ENCODE measurements at places on chromosomes 3 and 15. TPM values are rescaled to one million over a fixed set of nuclear protein-coding genes. Genes with fewer than 3 reads are reported as not detected.

DNA sequence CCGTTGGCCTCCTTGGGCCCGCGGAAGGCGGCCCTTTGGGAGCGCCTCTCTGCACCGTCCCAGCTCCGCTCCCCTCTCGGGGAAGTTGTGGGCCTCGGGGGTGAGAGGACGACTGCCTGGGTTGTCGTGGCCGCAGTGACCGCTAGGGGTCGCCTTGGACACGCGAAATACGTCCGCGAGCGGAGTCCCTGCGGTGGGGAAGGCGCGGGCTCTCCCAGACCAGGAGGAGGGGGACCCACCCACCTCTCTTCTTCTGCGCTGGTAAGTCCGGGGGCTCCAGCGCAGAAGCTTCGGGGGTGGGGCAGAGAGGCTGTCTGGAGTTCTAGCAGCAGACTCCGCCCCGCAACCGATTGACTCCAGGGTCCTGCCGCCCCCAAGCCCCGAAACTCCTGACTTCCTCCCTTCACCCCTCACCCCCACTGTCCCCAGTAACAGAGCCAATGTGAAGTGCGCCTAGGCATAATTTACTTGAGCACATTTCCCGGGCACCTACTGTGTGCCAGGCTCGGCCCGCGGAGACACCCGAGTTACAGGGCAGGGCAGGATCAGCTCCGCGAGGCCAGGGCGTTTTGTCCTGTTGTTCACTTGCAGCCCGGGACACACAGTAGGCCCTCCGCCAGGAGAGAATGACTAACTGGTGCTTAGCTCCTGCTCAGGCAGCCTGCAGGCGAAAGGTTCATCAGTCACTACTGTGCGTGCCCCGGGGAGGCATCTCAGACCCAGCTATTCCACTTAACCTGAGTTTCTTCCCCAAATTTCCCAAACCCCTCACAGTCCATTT is 32.8 kb downstream of the DNASE1L3 start:
- peak; percentile 58 for DNase-seq

- DNase-seq = no peak
Measured at GRCh38 chr3:16319723-16320122, 54.7 kb downstream of the OXNAD1 start.

Gene MST1R
- total RNA-seq = 0.13 TPM

GRCh38 chr3:43747641-43748040 is 56.9 kb downstream of the ABHD5 start:
- peak; percentile 48 for DNase-seq

Gene STAB1
- total RNA-seq = 330 TPM

DNA sequence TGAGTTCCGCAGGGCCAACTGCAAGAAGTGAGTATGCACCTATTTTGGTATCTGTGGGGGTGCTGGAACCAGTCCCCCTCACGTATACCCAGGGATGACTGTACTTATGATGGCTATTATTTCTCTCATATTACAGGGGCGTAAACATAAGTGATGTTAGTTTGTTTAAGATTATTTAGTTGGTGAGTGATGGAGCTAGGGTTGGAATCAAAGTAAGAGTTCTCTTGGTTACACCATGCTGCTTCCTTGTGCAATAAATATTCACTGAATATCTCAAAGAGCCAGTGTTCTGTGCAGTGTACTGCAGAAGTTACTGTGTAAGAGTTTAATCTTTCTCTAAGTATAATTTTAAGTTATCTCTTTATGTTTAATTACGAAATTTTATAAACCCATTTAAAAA is 12.8 kb upstream of the UTS2B start:
- DNase-seq = no peak

GRCh38 chr3:117117188-117117936 is 407.8 kb downstream of the TUSC7 start:
- no peak for DNase-seq

Gene LSMEM2
- not detected for total RNA-seq

DNA sequence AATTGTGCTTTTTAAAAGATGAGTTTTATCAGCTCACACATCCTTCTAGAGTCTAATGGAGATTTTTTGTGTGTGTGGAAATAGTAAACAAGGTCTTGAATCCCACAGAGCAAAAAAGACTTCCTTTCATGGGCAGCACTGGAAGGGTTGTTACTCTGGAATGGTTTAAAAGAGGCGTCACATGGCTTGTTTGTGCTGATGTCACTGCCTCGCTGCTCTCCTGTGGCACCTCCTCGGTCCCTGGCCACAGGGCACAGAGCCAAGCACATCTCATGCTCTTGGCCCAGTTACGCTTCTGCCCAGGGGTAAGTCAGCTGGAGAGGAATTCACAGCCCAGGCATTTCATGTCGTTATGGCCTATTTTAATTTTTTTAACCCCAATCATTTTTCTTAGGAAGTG is 53.2 kb downstream of the PGPEP1L start:
- peak; percentile 78 for DNase-seq

GRCh38 chr3:43534675-43535074 is 87.1 kb downstream of the ANO10 start:
- DNase-seq = no peak

Gene PRKAR2A
- 31.2 TPM for total RNA-seq

Gene TMEM266
- total RNA-seq = not detected

GRCh38 chr3:196712514-196713413 is 587 bp downstream of the PIGX start:
- DNase-seq = no peak

Gene GABRB3
- total RNA-seq = 0.13 TPM

GRCh38 chr15:63246691-63247469 is 30.5 kb upstream of the APH1B start:
- no peak for DNase-seq

DNA sequence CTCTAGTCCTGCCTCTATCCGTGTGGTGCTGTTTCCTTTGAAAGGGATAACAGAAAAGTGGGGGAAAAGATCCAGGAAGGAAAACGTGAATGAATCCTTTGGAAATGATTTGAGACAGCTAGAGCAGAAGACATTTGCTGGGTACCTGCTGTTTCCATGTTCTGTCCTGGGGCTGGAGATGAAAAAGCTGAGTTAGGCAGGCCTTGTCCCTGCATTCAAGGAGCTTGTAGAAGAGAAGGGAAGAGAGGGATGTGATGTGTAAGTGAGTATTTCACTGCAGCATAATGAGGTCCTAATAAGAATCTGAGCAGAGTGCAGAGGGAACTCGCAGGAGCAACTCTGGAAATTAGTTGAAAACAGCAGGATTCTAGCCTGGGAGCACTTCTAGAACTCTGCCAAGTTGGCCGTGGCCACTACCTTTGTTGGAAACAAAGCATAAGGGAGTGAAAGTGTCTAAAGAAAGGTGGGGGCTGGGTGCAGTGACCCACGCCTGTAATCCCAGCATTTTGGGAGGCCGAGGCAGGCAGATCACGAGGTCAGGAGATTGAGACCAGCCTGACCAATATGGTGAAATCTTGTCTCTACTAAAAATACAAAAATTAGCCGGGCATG is 13.8 kb upstream of the SEMA4B start:
- DNase-seq = no peak

DNA sequence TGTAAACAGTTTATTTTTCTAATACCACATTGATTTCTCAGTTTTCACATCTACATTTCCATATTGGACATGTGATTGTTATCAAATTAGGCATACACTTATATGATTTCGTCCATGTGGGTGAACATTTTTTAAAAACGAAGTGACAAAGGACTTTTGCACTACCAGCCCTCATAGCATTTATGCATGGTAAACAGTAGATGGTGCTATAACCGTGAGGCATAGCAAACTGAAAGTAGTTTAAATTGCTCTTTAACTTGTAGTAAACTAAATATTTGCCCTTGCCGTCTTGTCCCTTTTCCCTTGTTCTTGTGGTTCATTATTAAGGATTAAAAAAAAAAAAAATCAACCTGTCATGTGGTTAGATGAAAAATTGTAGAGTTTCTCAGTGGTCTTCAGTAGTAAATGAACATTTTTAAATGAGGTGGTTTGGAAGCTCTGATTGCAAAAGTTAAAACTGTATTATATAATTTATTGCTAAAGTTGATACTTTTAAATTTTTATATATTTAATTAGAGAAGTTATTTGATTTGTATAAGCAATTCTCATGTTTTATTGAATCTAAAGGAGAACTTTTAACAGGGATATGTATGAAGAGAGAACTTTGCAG is 24.0 kb downstream of the STX19 start:
- peak; percentile 74 for DNase-seq

- peak; percentile 4 for DNase-seq
Measured at GRCh38 chr3:138172625-138173024, 2.1 kb downstream of the DBR1 start.

Gene SRP14
- 163 TPM for total RNA-seq

GRCh38 chr3:110773413-110773954 is 298.1 kb upstream of the NECTIN3 start:
- DNase-seq = no peak

GRCh38 chr3:66532160-66532587 is 31.4 kb upstream of the LRIG1 start:
- DNase-seq = no peak

- peak; percentile 95 for DNase-seq
Measured at GRCh38 chr15:52115598-52116427, 3.2 kb upstream of the BCL2L10 start.

Gene LMAN1L
- not detected for total RNA-seq

Gene ROPN1
- not detected for total RNA-seq

- DNase-seq = no peak
Measured at GRCh38 chr3:10774825-10775224, 41.2 kb upstream of the SLC6A11 start.

Gene SI
- not detected for total RNA-seq

DNA sequence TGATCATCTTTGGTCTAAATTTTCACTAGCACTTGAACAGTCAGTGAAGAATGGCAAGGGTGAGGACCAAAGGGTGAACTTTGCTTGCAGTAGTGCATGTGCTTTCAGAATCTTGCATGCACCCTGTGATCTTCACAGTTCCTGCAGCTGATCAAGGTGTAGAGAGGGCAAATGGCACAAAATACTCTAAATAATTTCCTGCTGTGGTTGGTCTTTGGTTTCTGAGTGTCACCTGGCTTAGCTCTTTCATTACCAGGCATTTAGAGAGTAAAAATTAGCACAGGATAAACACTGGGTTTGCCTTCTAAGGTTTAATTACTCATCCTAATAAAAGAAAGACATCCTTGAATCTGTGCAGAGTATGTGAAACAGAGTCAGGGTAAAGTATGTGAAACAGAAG is 11.4 kb downstream of the TIPARP start:
- DNase-seq = no peak

GRCh38 chr3:142237891-142238290 is 12.5 kb upstream of the GK5 start:
- DNase-seq = no peak

GRCh38 chr3:32885283-32885901 is 66.1 kb upstream of the CCR4 start:
- DNase-seq = no peak

- no peak for DNase-seq
Measured at GRCh38 chr15:42082823-42083604, 11.3 kb downstream of the PLA2G4D start.

- DNase-seq = peak; percentile 72
Measured at GRCh38 chr3:70716832-70717231, 404.4 kb upstream of the MDFIC2 start.

DNA sequence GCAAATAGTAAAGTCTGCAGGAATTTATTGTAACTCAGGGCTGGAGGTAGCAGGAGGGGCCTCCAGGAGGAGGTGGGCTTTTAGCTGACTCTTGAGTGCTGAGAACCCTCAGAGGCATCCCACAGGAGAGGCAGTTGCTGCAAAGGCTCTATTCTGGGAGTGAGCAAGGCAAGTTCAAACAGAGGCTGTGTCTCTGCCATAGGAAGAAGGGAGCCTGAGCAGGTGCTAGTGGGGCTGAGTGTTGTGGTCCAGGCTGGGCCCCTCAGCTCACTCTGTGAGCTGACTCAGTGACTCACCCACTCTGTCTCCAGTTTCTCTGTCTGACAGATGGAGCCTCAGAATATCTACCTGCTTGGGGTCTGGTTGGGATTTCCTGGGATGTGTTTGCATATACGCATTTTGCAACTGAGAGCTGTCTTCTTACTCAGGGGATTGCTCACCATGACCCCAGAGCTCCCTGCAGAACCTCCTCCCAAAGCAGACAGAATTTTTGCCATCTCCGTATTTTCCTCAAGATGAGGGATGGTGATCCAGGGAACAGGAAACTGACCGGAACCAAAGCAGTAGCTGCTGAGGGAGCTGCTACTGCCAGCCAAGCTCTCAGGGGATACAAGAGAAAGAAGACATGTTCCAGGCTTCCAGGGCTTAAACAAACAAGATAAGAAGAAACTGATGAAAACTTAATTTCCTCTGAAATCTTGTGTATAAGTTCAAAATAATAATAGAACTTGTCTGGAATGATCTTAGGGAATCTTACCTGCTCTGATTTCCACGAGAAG is 13.6 kb upstream of the NOX5 start:
- DNase-seq = no peak

Gene FBXW12
- not detected for total RNA-seq

Gene GATA2
- total RNA-seq = 6.7 TPM

Gene ERICH6
- under 0.01 TPM for total RNA-seq

DNA sequence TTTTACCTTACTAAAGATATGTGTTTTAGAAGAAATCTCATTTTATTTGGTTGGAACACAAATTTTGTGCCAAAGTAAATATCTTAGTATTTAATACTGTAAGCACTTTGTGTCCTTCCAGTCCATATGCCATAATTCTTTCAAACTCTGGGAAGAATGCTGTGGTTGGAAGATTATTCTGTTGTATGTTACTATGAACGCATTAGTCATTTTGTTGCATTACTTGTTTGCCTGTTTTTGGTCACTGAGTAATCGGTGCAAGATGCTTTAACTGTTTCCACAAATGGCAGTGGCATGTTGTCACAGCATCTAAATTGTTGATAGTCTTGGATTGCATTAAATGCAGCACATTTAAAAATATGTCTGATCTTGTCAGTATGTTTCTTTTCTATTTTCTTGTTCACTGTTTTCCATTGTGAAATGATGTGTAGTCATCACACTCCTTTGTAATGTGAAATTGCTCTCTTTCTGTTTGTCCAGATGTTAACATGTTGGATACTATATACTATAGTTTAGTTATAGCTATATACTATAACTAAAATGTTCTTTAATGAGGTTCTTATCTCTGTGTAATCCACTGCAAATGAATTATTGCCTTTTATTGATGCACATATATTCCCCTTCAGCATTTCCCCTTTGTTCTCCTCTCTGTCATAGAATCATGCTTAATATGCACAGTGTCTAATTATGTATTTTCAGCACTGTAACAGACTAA is 89.9 kb upstream of the FLNB start:
- no peak for DNase-seq

DNA sequence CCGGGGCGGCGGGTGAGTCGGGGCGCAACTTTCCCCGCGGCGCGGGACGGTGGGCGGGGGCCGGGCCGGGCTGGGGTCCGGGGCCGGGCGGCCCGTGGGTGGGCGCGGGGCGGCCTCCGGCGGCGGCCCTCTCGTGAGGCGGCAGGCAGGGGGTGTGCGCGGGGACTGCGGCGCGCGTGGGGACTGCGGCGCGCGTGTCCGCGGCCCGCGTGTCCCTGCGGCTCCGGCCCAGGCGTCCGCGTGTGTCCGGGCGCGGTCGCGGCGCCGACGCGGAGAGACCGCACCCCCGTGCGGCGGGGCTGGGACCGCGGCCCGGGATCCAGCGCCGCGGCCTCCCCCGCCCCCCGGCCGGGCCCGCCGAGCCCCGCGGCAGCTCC is 349 bp downstream of the PLXNA1 start:
- peak; percentile 17 for DNase-seq

GRCh38 chr15:63523306-63523990 is 19.1 kb downstream of the USP3 start:
- no peak for DNase-seq

Measured in dermis microvascular lymphatic vessel endothelial cell (primary cell).